NCI-H2107 (cell line): ENCODE measurements at places on chromosomes 3 and 15.

GRCh38 chr3:11914651-11915050, 68.0 kb upstream of the TAMM41 start:
- DNase-seq = no peak

- no peak for DNase-seq
These were observed 209.2 kb upstream of the CDIN1 start for GRCh38 chr15:36370051-36370730.

DNA sequence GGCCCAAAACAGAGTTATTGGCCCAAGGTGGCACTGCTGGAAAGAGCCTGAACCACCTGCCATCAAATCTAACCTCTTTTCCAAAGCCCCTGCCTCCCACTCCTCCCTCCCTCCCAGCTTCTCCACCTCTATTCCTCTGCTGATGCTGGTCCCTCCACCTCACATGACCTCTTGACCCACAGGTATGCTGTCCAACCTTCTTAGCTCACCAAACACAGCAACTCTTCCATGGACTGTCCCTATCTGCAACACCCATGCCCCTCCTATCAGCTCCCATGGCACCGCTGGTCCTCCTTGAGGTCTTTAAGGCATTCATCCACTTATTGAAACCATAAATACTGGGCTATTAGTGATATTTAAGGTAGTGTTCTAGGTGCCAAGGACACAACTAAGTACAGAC, 12.6 kb downstream of the NUP210 start:
- no peak for DNase-seq

DNA sequence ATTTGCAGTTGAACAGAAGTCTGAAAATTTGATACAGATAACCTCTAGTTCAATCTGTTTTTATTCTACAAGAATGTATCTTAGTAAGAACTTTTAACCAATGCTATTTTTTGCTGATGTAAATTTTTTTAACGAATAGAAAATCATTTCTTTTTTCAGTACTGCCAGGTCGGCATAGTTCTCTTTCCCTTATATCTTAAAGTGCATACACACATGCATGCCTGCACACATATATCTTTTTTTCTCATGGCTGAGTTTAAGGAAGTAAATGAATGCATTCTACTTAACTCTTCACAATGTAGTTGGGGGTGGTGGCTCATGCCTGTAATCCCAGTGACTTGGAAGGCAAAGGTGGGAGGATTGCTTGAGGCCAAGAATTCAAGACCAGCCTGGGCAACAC, 48.4 kb downstream of the BLM start:
- no peak for DNase-seq

DNA sequence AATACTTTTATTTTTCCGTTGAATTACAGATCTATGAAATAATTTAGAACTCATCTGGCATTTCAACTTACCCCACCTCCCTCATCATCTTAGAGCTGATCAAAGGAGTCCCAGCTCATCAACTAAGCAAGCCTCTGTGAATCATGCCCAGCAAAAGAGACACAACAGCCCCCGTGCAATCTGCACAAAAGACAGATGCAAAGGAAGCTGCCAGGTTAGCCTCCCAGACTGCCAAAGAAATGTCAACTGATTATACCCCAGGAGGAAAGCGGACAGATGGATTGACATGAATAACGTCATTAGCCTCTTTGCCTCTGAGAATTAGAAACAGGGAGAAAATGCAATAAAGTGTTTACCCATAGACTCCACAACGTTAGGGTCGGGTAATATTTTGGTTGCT, 75.0 kb downstream of the GABRB3 start:
- no peak for DNase-seq

GRCh38 chr15:94749811-94750617, 518.7 kb downstream of the MCTP2 start:
- no peak for DNase-seq

DNA sequence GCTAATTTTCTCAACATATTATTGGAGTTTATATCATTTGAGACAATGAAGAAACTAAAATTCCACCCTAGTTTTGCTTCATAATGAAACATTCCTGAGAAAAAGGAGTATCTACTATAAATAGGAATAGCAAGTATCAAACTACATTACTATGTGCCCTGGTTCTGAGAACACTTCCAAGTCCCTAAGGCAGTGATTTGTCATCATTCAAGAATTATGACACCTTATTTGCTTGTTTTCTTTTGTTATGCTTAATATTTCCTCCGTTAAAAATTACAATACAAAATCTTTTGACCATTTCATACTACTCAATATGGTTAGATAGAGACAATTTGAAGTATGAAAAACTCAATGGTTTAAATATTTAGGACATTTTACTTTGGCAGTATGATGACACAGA, 707.8 kb upstream of the GOLIM4 start:
- no peak for DNase-seq

DNA sequence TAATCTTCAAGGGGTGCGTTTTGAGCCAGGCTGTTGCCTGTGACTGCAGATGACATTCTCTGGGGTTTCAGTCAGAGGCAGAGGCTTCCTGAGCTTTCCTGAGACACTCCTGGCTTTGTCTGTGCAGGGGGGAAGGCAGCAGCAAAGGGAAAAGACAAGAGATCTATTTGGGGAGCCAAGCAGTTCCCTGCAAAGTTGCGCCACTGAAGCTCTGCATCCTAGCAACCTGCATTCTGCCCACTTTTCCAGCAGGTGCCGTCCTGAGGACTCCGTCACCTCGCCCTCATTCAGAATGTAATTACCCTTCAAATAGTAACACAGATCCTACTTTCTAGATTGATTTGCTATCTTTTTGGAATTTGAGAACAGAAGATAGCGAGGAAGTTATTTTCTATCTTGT, 1.9 kb upstream of the TMEM158 start:
- no peak for DNase-seq

DNA sequence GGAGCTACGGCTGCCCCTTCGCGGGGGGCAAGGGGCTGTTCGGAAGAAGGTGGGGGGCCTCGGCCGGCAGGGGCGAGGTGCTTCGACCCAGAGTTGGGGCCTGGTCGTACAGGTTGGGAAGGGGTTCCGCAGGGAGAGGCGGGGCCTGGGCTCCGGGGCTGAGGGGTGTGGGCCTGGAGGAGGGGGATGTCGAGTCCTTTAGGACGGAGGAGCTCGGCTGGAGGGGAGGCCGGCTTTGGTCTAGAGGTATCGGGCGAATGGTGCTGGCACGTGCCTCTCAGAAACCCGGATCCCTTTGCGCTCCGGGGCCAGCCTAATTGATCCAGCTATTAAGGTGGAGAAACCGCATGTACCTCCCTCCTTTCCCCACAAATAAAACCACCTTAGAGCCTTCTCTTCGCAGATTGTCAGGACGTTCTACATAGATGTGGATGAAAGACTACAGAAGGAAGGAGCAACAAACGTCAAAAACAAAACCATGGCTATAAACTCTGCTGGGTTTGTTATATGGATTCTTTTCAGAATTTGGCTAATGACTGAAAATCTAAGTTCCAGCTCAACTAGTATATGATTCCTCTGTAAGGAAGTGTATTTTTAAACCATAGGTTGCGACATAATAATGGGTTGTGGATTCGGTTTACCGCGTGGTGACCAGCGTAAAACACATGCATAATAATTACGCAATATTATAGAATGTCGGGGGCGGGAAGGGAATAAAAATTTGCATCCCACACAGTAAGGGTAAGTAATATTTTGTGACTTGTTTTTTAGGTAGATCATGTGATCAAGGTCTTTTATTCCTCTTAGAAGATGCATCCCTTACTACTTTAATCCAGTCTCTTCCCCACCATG, 644 bp upstream of the NGLY1 start:
- no peak for DNase-seq

DNA sequence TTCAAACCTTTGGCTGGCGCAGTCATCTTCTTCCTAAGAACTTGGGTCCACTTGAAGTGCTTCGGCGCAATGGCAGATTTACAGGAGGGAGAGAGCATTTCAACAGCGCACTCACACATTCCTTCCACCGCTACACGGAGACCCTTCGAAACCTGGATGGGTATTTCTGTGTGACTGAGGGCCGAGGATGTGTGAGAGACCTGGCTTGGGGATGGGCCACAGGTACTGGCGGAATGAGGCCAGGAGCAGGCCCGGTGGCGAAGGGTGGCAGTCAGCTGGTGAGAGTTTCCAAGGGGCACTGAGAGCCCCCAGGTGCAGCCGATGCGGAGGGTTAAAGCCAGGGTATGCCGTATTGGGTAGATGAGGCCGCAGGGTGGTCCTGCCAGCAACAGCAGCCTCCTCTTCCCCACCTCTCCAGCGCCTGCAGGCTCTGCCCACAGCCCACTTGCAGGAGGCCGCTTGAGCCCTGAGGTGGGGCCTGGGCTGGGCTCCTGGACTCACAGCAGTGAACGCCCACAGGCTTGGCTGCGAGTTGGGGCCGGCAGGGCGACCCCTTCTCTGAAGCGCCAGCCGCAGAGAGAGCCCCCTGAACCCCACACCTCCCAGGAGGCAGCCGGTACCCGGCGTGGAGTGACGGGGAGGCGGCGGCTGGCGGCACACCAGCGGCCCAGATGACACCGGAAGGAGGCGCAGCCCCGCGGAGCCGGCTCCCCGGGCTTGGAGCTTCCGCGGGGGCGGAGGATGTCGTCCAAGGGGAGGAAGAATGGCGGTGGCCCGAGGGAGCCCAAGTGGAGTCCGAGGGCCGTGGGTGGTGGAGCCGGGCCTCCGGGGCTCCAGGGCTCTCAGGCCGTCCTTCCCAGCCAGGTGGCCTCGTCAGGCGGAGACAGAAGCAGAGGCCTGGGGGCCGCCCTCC, 166.5 kb downstream of the NSMCE3 start:
- no peak for DNase-seq

DNA sequence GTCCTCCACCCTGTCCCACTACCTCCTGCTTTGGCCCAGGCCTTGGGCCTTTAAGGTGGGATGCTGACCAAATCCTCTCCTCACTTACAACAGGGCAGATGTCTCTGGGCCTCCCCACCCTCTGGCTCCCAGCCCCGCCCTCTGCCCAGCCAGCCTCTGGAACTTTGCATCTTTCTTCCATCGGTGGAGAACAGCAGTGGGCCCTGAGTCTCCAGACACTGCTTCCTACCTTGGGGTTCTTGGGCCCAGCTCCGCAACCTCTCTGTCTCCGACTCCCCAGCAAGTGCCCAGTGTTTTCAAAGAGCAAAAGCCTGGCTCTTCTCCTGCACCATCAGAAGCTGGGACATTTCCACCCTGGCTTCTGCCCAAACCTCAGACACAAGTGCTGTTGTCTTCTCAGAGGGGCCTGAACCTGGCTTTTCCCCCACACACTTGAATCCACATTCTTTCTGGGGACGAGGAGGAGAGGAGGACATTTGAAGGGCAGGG, 33.1 kb downstream of the MRAS start:
- no peak for DNase-seq

DNA sequence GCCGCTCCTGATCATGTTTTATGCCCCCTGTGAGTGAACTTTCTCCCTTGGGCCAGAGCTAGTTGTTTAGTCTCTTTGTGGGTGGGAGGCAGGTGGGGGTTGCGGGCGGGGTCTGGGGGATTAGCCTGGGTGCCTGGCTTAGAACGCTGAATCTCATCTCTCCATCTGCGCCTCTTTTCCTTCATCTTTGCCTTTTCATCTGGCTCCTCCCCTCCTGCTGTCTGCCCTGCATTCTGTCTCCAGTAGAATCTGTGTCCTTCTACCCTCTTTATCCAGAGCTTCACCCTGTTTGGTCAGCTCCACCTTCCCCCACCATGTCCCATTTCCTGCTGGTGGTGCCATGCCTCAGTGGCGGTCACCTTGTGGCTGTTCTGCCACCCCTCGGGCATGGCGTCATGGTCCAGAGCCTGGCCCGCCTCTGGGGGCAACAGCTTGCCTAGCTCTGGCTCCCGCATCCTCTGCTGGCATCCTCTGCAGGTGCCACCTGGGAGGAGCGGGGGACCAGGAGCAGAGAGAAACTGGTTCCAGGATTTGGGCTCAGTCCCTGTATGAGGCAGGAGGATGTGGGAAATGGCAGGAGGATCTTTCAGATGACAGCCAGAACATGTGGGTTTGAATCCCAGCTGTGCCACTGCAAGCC, 44.3 kb downstream of the PDIA5 start:
- no peak for DNase-seq

- no peak for DNase-seq
These were observed 43.7 kb downstream of the SUSD5 start for GRCh38 chr3:33174711-33175414.

DNA sequence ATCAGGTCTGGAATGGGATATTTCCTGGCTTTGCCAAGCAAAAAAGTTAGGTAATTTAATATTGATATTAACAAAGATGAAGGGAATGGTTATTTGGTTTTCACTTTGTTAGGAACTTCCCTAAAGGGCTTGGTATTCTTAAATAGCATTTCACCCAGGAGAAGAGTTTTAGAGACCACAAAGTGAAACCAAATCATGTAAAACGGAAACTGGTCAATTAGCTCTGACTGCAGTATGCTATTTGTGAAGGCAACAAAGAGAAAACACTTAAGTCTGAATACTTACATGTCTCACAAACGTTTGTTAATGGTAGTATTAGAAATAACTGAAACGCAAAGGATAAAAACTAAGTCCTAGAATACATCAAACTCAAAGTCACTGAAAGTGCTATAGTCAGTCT, 32.4 kb upstream of the SETMAR start:
- no peak for DNase-seq

DNA sequence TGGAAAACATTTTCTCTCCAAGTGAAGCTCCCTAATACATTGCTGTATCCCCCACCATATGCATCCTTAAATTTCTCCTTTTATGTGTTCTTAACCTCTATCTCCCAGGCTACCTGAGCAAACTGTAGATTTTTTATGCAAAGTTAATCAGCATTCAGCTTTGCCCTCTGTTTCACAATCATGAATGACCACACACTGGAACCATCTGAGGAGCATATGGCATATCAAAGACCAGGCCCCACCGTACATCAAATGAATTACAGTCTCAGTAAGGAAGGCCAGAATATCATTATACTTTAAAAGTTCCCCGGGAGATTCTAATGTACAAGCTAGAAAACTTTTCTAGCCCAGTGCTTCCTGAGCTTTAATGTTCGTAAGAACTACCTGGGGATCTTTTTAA, 115.5 kb upstream of the NECTIN3 start:
- no peak for DNase-seq

DNA sequence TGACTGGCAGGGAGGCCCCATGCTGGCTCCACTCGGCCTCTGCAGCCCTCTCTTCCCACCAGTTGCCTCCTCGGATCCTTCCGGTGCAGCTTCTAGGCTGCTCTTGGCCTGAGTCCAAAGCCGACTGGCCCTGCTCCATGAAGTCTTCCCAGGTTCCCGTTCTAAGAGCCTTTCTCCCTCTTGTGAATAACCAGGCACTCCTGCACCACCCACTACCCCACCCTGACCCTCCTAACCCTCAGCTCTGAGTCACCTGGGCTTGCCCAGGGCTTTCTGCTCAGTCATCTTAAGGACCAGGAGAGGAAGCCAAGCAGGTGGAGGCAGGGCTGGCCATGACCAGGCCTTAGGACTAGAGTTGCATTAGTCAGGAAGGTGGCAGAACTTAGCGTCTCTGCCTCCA, 28.1 kb upstream of the CNBP start:
- peak; percentile 58 for DNase-seq

- no peak for DNase-seq
These were observed 167.4 kb upstream of the CTDSPL start for GRCh38 chr3:37694284-37694675.
